ENCODE measurements at places on chromosomes 1 and 21. TPM values are rescaled to one million over a fixed set of nuclear protein-coding genes. Genes with fewer than 3 reads are reported as not detected.

The IL19 gene
- not detected for total RNA-seq

The AGPAT3 gene
- 29.7 TPM for total RNA-seq

The GPR37L1 gene
- not detected for total RNA-seq

The PER3 gene
- 20.9 TPM for total RNA-seq

The DNASE2B gene
- total RNA-seq, result 32.3 TPM

The TOR1AIP1 gene
- total RNA-seq, result 75.4 TPM

The SZRD1 gene
- 55.5 TPM for total RNA-seq

The CYP4A11 gene
- not detected for total RNA-seq

The ZBTB48 gene
- 20.7 TPM for total RNA-seq

The LCE1D gene
- not detected for total RNA-seq
